Stimulated activated CD8-positive, alpha-beta memory T cell treated with anti-CD3 and anti-CD28 coated beads, Interleukin-4, amount 100 ng/mL, for 1 hour (primary cell): ENCODE measurements at places on chromosomes 4 and X.

DNA sequence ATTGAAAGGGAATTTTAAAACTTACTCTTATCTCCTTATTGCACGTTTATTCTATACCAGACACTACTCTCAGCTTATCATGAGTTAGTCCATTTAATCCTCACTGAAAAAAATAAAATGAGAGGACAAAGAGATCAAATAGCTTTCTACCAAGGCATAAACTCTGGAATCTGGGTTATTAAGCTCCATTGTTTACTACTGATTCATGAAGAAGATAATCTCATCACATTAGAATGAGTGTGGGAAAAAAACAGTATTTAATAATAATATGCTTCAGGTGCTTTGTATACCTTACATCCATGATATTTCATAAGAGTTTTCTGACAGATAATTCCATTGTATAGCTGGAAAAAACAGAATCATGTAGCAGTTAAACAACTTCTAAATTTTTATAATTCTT, 1092.6 kb downstream of the TECRL start:
- no peak for DNase-seq

GRCh38 chrX:150649096-150649870, 43.9 kb upstream of the MTMR1 start:
- DNase-seq, result no peak

- no peak for DNase-seq
These were observed 34.4 kb upstream of the ANXA3 start for GRCh38 chr4:78517050-78517652.

DNA sequence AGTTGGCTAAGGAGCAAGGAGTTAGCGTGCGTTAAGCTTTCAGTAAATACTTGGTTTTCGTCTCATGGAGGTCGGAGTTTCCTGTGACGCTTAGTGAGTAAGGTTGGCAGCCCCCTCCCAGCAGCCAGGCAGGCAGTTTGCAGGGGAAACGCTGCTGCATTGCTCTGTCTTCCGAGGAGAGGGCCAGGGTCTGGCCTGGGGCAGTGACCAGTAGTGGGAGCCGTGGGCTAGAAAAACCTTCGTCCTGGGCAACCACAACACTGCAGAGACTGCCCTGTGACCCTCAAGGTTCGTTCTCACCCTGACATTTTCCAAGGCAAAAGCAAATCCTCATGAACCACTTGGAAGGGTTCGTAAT, 432 bp downstream of the TMEM175 start:
- no peak for DNase-seq

DNA sequence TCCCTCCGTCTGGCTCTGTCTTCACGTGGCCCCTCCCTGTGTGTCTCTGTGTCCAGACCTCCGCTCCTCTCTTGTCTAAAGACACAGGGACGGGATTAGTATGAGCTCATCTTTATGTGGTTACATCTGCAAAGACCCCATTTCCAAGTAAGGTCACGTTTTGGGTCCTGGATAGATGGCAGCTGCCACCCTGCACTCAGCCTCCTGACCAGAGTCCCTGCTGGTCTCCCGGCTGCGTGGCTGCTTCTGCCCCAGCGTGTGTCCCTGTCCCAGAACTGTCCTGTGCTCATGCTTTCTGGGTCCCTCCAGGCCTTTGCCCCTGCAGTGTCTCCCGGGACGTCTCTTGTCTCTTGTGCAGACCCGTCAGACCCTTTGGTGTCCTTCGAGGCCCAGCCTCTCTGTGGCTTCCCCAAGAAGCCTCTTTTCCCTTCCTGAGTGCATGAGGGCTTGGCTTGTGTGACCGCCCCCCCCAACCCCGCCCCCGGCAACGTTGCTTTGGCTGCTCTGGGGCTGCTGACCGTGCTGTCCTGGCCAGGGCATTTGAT, 107.3 kb downstream of the PSAPL1 start:
- no peak for DNase-seq

GRCh38 chr4:24700118-24700517, 95.3 kb upstream of the SOD3 start:
- no peak for DNase-seq

GRCh38 chr4:149113804-149114430, 671.7 kb upstream of the NR3C2 start:
- no peak for DNase-seq

- no peak for DNase-seq
These were observed 46.2 kb downstream of the STAP1 start for GRCh38 chr4:67604749-67605148.

DNA sequence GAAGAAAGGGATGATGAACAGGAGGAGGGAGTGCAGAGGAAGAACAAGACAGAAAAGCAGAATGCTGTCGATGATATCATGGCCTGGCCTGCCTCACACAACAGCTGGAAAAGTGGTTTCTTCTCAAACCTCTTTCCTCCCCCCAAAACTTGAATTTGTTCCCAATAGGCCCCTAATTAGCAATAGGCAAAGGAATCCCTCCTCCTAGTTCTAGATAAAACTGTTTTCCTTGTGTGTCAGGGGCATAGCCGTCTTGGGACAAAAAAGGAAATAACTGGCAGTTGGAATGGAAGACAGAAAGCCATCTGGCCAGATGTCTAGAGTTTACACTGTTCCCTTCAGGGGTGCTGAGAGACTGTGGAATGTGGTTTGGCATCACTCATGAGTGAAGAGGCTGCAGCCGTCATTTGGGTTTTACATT, 177.8 kb upstream of the C1QTNF7 start:
- DNase-seq, result no peak

GRCh38 chr4:42965326-42965725, 72.8 kb downstream of the GRXCR1 start:
- DNase-seq, result no peak

- DNase-seq, result no peak
These were observed 667.4 kb upstream of the NDST4 start for GRCh38 chr4:115780835-115781234.
